ENCODE measurements at places on chromosomes 16 and 17.

DNA sequence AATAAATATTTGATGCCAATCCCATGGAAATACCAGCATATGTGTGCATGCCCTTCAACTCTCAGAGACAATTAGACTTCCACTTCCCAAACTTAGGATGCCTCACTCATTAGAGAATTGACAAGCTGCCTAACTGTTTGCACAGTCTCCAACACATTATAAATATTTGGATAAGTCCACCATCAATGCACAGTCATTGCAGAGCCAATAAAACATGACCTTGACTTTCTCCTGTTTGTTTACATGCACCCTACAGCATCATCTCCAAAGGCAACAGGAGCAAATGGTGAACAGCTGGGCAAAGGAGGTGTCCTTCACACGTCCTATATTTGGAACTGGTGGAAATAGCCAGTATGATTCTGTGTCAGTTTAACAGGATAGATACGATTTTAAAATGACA is 804.4 kb upstream of the RBFOX1 start:
- DNase-seq: no peak

DNA sequence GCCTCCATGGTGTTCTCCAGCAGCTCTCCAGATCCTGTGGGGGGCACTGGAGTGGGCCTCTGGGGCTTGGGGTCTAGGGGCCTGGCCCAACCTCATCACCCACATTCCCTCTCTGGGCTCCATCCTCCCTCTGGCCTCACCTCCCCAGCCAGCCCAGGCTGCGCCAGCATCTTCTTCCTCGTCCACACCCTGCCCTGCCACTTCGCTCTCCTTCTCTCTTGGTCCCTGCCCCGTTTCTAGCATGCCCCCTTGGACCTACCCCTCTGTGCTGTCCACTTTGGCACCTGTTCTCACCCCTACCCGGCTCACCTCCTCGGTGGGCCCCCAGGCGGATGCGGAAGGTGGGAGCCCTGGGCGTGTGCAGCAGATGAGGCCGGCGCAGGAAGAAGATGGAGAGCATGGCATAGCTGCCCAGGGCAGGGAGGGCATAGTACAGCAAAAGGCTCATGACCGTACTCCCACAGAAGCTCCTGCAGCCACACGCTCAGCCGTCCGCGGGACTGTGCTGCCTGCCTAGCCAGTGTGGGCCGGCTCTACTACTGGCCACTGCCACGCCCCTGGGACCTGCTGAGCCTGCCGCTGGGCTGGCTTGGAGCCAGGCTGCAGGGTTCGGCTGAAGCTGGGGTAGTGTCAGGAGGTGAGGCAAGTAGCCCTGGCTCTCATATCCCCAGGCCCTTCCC is at the start of gene GDPD3:
Gene GDPD3 (minus strand): TSS at position 507 of the 680 bp plus-strand sequence. CDS start 59 bp downstream, at position 448.
- no peak for DNase-seq

GRCh38 chr17:82440991-82441627 is 9.4 kb downstream of the CYBC1 start:
- peak; percentile 85 for DNase-seq

GRCh38 chr16:75252049-75252864 is 833 bp upstream of the BCAR1 start:
- no peak for DNase-seq

GRCh38 chr16:77250400-77250799 is 51.2 kb downstream of the SYCE1L start:
- DNase-seq: no peak

GRCh38 chr16:86505899-86506864 is 4.1 kb upstream of the FOXF1 start:
- no peak for DNase-seq

DNA sequence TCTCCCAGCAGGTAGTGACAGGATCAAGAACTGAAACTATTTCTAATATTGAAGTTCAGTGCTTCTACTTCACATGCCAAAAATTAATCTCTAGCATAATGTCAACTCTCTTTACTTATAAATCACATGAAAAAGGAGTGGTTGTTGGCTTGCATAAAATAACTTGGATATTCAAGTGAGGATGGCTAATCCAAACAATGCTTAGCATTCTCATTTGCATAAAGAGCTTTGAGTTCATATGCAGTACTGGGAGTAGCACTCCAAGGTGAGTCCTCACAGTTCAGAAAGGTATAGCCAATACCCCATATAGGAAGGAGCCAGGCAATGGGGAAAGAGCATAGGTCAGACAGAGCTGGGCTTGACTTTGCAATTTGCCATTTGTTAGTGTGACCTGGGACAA is 149.3 kb downstream of the PCTP start:
- DNase-seq: no peak

- no peak for DNase-seq
Observed at GRCh38 chr17:633641-634101, 81.0 kb downstream of the VPS53 start.

DNA sequence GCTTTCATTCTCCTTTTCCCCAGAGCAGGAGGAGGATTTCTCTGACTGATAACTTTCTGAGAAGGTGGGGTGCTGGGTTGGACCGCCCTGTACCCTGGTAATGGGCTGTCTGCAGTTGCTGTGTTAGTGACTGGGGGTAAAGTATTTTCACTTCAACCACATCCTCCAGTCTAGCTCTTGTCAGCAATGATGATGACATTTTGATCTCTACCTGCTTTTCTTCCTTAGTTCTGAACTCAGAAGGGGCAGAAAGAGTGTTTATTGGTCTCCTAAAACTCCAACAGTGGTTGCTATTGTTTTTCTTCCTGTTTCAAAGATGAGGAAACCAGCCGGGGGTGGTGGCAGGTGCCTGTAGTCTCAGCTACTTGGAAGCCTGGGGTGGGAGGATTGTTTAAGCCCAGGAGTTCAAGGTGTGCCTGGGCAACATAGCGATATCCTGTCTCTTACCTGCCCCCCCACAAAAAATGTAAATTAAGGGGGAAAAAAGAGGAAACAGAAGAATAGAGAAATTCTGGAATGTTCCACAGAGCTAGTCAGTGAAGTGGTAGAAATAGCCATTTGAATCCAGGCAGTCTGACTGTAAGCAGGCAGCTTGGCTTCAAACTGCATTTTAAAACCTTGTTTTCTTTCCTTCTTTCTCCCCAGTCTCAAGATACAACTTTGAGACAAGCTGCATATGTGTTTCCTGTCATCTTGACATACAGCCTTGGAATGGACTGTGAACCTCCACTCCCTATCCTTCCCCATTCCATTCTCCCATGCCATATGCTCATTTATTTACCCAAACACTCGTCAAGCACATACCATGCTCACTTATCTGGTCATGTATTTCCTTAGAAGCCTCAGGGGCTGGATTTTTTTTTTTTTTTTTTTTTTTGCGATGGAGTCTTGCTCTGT is 3.3 kb upstream of the N4BP1 start:
- no peak for DNase-seq

DNA sequence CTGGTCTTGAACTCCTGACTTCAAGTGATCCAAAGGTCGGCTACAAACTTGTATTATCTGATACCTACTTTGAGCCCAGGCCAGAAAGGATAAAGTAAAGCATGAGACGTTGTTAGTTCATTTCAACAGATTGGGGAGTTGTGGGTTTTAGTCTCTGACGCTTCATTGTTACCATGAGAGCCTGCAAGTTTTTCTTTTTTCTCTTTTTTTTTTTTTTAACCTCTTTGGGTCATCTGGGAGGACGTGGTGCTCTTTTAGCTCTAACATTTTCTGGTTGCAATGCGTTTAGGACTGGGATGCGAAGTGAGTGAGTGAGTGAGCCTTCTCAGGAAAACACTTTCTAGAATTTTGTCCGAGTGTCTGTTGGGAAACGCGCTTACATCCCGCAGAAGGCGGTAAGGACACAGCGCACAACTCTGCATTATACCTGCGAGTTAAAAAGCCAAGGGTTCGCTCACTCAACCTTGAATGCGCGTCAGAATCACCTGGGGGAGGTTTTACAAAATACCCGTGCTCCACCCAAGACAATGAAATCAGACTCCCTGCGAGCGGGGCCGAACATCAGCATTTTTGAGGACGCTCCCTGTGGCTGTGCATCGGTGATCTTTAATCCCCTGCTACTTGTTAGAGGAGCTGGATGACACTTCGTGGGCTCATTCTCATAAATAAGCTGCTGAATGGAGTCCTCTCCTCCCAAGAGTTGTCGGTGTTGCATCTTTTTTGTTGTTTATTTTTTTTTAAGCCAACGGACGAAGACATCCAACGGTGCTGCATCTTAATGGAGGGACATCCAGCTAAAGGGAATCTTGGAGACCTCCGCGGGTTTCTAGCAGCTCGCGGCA is 629 bp upstream of the RNF135 start:
- no peak for DNase-seq

DNA sequence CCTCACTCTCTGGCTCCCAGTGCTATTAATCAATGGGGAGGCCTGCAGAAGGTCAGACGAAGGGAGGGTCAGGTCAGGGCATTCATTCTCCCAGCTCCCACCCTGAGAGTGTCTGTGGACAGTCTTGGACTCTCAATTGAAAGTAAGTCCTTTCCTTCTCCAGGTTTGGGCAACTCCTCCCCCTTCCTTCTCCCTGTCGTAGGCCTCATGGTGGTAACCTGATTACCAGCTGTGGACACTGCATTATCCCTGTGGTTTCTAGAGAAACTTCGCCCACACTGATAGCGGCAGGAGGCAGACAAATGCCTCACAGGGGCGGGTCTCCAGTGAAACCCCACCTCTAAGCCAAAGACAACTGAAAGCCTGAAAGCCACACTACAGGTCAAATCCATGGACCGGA is 57.7 kb upstream of the SLC25A19 start:
- peak; percentile 46 for DNase-seq

GRCh38 chr16:35749253-35750141 is 2290.1 kb downstream of the TP53TG3F start:
- DNase-seq: no peak

DNA sequence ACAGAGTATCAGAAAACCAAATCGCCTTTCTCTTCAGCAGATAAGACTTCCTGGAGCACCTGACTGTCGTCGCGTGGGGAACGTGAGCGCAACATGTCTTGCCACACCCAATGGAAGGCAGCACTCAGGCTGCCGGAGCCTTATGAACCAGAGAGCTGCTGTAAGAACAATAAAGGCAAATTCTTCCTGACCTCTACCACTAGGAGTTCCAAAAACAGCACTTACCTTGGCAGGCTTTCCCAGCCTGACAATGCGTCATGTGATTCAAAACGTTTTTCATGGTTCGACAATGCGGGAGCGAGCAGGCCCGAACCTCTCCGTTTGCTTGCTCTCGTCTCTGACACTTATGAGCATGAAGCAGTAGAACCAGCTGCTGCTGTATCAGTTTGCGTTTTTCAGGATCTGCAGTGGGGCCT is 75.8 kb upstream of the TRAP1 start:
- no peak for DNase-seq

DNA sequence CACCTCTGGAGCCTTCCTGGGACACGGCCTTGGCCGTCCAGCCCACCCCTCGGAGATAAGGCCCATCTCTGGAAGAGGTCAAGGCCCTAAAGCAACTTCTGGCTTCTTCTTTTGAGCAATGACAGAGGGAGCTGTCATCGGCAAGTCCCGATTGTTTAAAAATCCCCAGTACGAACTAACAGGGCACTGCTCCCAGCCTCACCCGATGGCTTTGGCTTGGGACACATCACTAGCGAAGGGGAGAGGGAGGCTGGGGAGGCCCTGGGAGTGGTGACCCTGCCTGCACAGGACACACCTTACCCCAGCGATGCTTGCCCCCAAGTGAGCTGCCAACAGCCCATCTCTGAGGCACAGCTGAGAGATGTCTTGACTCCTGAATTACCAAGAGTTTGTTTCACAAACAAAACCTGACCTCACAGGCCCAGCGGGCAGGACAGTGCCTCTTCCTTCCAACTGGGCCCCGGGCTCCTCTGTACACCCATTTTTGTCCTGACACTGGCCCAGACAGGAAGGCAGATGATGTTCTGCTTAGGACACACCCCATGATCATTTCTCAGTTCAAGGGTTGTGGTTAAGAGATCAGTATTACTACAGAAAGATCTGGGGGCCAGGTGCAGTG is 4.8 kb downstream of the SYNGR2 start:
- no peak for DNase-seq

GRCh38 chr17:1497831-1498230 is 5.3 kb upstream of the MYO1C start:
- no peak for DNase-seq

DNA sequence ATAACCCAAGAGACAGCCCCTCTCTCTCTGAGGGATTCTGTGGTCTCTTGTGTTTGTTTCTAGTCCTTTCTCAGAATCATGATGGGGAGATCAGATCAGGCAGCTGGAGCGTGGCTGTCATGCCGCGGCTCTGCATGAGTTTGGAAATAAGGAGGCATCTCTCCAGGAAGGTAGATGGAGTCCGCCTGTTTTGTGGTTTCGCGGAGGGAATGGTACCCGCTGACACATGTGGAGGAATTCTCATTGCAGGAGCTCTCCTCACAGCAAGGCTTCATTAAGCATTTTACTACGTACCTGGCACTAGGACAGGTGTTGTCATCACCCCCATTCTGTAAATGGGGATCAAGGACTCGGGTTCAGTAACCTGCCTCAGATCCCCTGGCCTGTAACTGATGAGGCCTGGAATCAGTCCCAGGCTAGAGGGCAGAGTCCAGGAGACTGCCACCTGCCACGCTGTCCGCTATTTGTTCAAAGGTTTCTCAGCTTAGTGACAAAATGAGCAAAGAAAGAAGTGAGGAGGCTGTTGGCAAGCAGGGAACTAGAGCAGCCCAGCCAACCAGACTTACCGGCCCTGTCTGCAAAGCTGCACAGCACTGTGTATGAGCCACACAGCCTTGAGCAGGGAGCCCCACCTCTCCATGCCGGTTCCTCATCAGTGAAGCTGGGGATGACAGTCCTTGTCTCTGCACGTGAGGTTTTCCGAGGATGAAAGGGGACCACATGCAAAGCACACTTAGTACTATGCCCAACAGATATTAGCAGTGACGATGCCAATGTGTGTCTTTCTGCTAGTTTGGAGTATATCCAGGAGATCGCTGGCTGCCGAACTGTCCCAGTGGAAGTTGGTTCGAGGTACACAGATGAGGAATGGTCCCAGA is 11.0 kb downstream of the KDM8 start:
- DNase-seq: no peak

DNA sequence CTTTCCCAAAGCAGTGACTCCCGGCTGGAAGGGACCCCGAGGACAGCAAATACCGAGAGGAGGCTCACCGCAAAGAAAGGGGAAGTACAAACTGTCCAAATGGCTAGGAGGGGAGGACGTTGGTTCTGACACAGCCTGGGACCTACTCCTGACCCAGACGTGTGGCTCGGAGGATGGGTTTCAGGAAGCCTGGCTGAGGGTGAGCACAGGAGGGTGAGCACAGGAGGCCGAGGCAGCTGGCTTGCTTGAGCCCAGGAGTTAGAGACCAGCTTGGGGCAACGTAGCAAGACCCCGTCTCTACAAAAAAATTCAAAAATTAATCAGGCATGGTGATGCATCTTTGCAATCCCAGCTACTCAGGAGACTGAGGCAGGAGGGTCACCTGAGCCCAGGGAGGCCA is 83.2 kb downstream of the C16orf78 start:
- DNase-seq: no peak

DNA sequence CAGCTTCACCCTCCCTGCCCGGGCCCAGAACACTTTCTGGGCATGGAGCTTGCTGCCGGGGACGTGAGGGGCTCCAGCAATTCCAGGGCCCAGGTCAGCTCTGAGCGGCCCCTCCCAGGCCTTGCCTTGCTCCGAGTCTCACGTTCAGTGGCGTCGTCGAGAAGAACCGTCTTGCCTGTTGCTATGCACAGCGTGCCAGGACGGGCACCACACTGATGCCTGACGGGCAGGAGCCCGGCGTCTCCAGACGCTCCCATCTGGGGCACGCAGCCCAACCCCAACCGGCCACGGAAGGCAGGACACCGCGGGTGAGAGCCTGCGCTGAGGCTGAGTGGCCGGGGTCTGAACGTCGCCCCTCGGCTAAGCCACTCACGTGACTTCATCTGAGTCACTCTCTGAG is 27.1 kb downstream of the TIMM22 start:
- no peak for DNase-seq

- DNase-seq: no peak
Observed at GRCh38 chr17:2253768-2254406, 49.7 kb downstream of the SMG6 start.

- DNase-seq: no peak
Observed at GRCh38 chr17:37360632-37361031, 15.2 kb upstream of the C17orf78 start.

Measured in WERI-Rb-1 (cell line).